ENCODE measurements at places on chromosomes 7 and 10.

DNA sequence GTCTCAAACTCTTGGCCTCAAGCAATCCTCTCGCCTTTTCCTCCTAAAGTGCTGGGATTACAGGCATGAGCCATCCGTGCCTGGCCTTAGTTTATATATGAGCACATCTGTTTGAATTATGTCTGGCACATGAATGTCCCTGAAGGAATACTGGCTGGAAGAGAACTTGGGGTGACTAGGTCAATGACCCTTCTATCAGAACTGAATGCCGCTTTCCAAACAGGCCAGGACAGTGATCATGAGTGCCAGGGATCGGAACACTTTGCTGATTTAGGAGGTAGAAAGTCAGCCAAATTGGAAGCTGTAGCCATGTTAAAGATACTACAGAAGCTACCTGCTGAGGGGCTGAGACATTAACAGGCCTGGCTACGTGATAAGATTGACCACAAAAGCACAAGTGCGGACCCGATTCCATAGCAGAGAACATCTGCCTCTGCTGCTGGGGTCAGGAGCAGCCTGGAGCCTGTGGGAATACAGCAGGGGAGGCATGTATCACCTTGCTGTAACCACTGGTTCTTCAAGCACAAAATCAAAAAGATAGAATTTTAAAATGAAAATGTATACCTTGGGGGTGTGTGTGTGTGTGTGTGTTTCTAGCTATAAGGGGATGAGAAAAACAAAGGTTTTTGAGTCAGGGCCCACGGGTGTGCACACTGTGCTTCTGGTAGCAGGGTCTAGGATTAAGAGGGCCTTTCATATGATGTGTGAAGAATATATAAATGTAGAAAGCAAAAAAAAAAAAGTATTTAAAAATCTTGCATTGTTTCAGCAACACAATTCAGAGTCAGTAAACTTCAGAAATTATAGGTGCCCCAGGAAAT, 293.7 kb downstream of the BBS9 start:
- no peak for DNase-seq

- peak; percentile 44 for DNase-seq
Observed at GRCh38 chr7:45259966-45260646, 102.5 kb downstream of the RAMP3 start.

GRCh38 chr7:25617673-25618072, 389.4 kb upstream of the NPVF start:
- no peak for DNase-seq

GRCh38 chr7:2360796-2361195, 6.2 kb downstream of the EIF3B start:
- no peak for DNase-seq

- peak; percentile 13 for DNase-seq
Observed at GRCh38 chr10:98478430-98479222, 31.9 kb upstream of the HPS1 start.

- DNase-seq = peak; percentile 27
Observed at GRCh38 chr7:112150823-112151641, 55.2 kb downstream of the DOCK4 start.

GRCh38 chr10:112849546-112849945, 100.5 kb upstream of the TCF7L2 start:
- DNase-seq = no peak

DNA sequence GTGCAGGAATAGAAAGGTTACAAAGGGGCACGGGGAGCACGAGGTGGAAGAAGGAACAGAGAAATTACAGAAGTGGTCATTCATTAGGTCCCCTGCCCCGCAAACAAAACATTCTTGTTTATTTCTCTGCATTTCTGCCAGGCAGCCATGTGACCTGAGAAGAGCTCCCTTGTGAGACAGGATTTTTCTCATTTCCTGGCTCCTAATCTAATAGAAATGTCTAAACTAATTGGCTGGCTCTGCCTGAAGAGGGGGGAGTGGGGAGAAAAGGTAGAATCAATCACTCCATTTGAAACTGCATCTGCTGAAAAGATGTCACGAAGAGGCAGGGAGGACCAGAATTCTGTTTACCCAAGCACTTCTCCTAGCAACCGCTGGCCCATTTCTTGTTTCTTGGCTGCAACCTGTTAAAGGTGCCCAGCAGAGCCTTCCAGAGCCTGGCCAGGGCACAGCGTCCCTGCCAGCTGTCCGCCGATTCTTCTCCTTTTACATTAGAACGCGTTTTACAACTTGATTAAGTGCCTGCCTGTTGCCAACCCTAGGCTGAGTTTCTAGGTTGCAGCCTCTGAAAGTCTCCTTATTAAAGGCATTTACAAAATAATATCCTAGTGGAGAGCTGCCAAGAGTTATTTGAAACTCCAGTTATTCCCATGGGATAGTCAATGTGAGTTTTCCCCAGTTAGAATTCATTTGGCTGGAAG, 1227.6 kb downstream of the TYW1 start:
- peak; percentile 28 for DNase-seq

GRCh38 chr10:75314570-75314969, 78.8 kb upstream of the COMTD1 start:
- DNase-seq = no peak

DNA sequence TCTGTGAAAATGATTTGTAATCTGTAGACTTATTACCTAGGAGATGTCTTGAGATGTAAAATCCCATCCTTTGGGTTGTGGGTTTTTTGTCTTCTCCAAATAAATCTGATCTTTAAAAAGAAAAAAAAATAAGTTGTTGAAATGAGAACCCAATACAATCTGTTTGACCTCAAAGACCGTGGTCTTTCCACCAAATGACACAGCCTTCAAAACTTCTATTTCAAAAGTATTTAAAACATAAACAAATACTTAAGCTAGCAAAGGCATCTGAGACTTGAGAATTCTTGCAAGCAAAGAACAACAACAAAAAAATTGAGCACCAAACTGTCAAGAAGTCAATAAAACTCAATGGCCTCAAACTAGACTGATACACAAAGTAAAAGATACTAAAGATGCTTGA, 67.9 kb upstream of the HECW1 start:
- no peak for DNase-seq

GRCh38 chr10:95461611-95462010, 99.6 kb downstream of the SORBS1 start:
- DNase-seq = no peak

DNA sequence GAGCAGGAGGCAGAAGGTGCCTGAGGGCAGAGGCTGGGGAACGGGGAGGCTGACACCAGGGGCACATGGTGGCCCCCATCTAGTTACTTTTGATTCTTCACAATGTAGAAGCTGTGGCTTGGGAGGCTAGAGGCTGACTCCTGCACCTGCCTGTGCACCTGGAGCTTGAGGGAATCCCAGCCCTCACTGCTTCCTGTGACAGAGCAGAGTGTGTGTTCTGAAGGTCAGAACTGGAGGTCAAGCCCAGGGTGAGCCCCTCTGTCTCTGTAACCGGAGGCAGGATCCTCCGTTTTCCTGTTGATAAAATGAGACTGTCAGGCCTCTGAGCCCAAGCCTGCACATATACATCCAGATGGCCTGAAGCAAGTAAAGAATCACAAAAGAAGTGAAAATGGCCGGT, 124.8 kb downstream of the ACTR3B start:
- no peak for DNase-seq

DNA sequence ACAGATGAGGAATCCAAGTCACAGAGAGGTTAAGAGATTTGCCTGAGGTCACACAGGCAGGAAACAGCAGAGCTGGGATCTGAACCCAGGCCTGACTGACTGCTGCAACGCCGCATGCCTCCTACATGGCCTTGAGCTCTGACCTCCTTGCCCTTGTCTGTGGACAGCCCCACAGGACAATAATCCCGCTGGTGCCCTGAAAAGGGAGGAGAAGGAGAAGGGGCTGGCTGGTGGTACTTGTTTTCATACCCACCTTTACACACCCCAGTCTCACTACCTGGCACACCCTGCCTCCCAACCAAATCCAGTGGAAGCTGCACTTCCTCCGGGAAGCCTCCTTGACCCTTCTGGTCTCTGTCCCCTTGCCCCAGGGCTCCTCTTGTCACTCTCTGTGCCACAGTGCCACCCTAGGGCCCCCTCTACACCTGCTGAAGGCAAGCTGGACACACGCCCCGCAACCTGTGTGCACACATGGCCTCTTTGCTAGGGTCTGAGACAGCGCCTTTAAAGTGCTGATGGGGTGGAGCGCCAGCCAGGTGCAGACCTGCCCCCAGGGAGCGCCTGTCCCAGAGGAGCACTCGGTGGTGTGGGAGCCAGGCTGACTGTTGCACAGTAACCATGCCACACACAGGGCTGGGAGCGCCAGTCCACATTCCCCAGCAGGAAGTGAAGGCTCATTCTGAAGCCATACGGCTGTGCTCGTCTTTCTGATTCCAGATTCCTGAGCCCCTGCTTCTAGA, 38.6 kb downstream of the ZCCHC24 start:
- no peak for DNase-seq

- peak; percentile 26 for DNase-seq
Observed at GRCh38 chr7:78435355-78435754, 636.8 kb downstream of the PHTF2 start.

- peak; percentile 24 for DNase-seq
Observed at GRCh38 chr10:22042557-22043326, 39.2 kb upstream of the DNAJC1 start.

DNA sequence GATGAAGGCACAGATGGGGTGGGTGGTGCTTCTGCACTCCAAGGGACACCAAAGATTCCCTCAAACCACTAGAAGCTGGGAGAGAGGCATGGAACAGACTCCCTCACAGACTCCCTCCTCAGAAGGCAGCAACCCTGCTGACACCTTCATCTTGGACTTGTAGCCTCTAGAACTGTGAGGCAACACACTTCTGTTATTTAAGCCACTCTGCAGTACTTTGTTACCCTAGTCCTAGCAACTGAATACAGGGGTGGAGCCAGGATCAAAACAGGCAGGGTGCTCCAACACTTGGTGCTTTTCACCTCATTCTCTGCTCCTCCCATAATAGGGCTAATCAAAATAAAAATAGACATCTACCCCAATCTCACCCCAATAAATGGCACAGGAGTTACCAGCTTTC, 2.3 kb upstream of the GSTO1 start:
- no peak for DNase-seq

DNA sequence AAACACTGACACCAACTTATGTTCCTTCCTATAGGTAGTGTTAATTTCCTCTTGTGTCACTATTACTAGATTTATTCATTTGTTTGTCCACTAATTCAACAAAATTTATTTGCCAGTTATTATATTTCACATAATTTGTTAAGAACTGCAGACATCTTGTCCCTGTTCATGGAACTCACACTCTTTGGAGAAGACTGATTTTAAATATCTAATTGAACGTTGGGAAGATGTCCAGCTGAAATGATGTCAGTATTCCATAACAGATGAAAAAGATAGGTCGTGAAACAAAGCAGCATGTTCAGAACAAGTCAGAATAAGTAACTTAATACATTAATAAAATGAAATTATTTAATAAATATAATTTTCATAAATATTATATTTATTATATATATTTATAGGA, 873.1 kb upstream of the PHF14 start:
- DNase-seq = no peak

DNA sequence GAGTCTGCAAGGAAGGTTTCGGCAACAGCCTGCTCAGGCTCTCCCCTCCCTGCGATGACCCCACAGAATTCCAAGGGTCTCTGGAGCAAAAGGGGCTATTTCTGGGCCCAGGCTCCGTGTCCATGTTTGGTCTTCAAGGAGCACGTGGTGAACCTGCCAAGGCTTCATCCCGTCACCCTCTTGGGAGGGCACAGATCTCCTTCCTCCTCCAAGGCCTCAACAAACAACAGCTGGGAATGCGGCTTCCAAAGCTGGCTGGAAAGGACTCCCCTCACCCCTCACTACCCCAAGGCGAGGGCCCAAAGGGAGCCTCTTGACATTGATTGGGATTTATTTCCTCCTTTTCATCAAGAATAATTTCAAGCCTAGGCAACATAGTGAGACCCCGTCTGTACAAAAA, 14.0 kb upstream of the KPNA7 start:
- DNase-seq = no peak

- DNase-seq = no peak
Observed at GRCh38 chr7:104818961-104819880, 194.8 kb upstream of the KMT2E start.

- no peak for DNase-seq
Observed at GRCh38 chr7:87032604-87033339, 26.7 kb downstream of the ELAPOR2 start.

GRCh38 chr7:106038289-106038688, 73.8 kb downstream of the SYPL1 start:
- DNase-seq = no peak

GRCh38 chr10:102163342-102163989, 11.3 kb downstream of the NOLC1 start:
- DNase-seq = no peak

GRCh38 chr7:84837405-84837804, 349.5 kb downstream of the SEMA3D start:
- no peak for DNase-seq

- no peak for DNase-seq
Observed at GRCh38 chr10:32650246-32650655, 204.3 kb downstream of the CCDC7 start.

- no peak for DNase-seq
Observed at GRCh38 chr10:133219782-133220181, 10.2 kb upstream of the UTF1 start.

GRCh38 chr10:30897547-30897946, 134.1 kb downstream of the ZNF438 start:
- DNase-seq = no peak

DNA sequence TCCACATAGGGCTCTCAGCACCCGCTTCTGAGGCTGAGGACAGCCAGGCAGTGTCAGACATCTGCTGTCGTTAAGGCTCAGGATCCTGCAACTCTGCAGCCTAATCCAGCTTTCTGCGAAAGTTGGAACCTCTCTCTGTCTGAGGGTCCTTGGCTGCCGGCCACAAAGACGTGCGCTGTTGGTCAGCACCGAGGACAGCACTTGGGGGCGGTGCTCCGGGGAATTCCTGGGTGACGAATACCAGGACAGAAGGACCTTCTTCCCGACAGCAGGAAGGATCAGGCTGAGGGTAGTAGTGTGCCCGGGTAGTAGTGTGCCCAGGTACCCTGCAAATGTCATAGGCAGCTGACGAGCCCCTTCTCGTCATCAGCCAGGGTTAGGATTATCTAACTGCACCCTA, 16.0 kb upstream of the RASGEF1A start:
- DNase-seq = peak; percentile 40

DNA sequence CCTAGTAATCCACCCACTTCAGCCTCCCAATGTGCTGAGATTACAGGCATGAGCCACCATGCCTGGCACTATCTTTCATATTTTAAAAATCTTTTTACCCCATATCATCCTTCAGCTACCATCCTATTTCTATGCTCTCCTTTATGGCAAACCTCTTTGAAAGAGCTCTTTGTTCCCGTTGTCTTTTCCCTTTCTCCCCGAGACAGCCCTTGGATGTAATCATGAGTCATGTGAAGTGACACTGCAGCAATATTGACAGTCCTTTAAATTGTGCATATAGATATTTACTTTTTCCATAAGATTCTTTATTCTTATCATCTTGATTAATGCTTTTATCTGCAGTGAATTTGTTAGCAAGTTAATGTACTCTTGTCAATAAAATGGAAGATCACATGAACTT, 286.6 kb downstream of the ANKRD7 start:
- DNase-seq = no peak

GRCh38 chr10:60666221-60666620, 112.1 kb upstream of the CDK1 start:
- no peak for DNase-seq

DNA sequence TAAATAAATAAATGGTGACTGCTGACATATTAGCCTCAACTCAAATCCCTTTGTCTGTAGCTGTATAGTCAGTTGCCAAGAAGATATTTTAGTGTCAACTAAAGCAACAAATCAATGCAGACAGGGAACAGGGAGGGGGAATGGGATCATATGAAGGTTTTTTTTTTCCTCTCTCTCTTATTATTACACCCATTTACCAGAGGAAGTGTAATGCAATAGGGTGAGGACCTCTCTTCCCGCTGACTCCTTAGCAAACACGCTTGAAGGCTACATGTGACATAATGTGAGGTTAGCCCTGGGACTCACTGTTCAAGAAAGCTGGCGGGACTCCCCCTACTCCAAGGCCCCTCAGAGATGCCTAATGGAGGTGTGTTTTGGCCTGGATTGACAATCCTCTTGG, 88.2 kb downstream of the CHRM2 start:
- peak; percentile 9 for DNase-seq

Data from astrocyte of the hippocampus (primary cell).